ENCODE measurements at places on chromosomes 12 and 14.

GRCh38 chr12:12230275-12230674, 36.6 kb downstream of the LRP6 start:
- no peak for DNase-seq

GRCh38 chr14:47833011-47833410, 157.6 kb upstream of the MDGA2 start:
- no peak for DNase-seq

DNA sequence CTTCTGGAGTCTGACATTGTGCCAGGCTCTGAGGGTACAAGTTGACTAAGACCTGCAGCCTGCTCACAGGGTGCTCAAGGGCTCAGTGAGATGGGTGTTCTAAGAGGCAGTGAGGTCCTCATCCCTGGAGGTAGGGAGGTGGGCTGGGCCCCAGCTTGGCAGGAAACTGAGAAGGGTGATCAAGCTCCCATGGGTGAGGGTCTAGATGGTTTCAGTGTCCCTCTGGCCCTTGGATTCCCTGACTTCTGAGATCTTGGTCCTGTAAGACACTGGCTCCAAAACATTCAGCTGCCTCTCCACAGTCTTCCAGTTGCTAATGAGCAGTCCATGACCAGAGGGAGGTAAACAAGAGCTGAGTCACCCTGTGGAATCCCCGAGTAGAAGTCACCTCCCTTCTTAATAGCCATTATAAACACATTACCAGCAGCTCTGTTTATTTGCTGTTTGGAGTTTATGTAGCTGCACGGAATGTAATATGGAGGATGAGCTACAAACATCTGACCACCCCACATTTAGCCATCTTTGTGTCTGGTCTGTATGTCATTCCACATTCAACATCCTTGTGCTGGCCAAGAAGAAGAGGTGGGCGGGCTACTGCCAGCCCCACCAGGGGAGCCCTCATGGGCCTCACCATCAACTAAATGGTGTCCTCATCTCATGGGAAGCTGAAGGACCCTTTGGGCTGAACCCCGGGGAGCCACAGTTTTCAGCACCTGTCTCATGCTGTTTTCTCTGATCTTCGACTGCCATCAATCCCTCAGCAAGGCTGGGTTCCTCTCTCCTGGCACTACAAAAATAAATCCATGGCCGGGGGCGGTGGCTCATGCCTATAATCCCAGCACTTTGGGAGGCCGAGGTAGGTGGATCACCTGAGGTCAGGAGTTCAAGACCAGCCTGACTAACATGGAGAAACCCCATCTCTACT, 37.2 kb upstream of the BDKRB2 start:
- no peak for DNase-seq

DNA sequence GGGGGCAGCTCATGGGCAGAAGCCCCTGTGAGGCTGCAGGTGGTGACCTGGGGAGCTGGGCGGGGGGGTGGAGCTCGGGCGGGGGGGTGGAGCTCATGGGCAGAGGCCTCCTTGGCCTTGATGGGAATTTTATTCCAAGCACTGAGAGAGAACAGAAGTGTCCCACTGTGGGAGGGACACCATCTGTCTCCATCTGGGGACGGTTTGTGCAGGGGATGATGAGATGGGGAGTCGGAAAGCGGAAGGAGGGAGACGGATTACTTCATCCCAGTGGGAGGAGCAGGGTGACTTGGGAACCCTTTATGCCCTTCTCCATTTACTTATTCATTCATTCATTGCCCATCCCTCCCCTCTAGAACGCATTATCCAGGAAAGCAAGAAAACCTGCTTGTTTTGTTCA, 304.7 kb downstream of the ADGRD1 start:
- no peak for DNase-seq

- DNase-seq = no peak
Measured at GRCh38 chr12:106758349-106759110, 16.0 kb upstream of the RIC8B start.

- no peak for DNase-seq
Measured at GRCh38 chr12:123384994-123385376, 1.1 kb downstream of the KMT5A start.

DNA sequence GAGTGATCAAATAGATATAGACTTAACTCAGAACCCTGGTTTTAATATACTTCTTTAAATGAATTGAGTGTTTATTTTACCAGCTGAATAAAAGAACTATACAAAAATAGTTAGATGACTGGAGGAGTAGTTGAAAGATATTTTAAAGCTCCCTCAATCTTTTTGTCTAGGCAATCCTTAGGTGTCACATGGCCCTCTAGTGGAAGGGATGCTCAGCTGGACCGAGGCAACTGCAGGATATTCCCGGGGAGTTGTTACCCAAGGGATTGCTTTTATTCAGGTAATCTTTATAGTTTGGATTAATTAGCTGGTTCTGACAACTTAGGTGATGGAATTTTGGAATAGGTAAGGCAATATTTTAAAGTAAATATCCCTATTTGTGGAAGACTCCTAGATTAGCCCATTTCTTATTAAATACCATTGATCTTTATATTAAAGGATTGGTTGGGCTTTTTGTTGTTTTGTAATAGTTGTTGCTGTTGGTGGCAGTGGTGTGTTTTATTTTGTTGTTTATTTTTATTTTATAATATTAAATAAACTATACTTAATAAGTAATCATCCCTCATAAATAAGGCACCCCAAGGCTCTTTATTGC, 57.1 kb downstream of the ZDHHC17 start:
- DNase-seq = no peak

DNA sequence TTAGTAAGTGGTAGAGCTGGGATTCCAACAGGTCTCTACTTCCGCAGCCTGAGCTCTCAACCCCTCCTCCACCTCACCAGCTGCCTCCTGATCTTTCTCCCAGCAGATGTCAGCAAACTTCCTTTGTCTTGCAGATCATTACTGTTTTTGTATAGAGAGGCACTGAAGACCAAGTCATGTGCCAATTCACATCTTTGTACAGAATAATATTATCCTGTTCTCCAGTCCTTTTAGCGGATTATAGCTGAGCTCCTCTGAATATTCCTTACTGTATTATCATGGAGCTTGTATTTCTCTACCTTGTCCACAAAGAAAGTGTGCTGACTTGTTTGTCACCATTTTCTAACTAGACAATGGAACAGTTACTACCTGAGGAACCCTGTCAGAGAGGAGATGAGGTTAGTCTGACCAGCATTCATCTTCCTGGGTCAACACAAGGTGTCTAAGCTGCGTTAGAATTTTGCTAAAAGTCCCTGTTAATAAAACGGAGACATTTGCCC, 142.3 kb upstream of the ARHGAP5 start:
- no peak for DNase-seq

DNA sequence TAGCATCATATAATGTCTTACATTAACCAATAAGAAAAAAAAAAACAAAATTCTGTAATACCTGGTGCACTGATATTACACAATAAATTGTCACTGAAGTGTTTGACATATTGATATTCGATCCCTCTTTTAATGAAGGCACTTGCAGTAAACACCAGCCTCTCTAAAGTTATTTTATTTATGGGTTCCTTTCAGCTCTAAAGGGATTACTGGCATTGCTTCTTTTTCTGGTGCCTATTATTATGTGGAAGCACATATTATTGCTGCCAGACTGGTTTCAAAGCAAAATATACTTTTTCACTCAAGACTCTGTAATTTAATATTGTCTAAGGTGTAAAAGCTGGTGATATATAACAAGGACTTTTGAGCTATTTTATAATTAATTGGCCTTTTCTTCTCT, 1090.5 kb downstream of the TRHDE start:
- DNase-seq = no peak

GRCh38 chr12:79420146-79420618, 270.6 kb downstream of the PAWR start:
- no peak for DNase-seq

DNA sequence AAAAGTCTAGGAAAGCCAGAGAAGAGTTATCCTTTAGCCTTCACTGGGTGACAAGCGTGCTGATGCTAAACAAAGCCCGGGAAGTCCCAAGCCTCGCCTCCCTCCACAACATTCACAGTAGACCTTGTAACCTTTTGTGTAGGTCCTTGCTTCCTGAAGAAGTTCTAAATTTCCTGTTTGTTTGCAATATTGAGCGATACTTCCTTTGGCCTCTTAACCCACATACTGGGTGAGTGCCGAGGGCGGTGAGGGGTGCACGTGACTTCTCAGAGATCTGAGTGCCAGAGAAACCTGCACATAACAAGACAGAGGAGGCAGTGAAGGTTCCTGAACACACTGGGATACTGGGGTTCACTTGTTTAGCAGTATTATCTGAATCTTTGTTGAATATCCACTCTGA, 134.3 kb downstream of the PLXNC1 start:
- DNase-seq = no peak

- DNase-seq = no peak
Measured at GRCh38 chr12:5210923-5211290, 167.2 kb downstream of the KCNA5 start.

DNA sequence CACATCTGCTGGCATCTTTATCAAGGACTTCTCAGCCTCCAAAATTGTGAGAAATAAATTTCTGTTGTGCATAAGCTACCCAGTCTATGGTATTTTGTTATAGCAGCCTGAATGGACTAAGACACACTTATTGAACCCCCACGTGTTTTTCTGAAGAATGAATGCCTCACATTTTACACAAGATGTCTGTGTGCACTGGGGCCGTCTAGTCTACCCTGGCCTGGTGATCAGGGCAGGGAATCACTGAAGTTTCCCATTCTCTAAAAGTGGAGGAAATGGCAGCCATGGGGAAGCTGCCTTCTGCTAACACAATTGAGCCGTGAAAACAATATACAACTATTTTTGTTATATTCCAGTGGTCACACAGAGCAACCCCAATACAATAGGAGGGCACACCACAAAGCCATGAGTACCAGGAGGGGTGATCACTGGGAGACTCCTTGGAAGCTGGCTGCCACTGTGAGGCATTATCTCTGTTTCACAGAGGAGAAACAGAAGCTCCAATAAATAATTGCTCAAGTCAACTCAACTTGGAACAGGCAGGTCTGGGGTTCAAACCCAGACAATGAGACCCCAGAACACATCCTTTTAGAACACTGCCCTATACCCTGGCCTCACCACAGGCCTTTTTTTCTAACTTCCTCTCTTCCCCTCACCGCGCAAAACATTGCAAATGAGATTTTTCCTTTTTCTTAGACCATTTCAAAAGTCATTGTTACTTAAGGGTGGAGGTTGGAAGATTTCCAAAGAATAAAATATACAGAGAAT, 18.3 kb upstream of the LTA4H start:
- DNase-seq = no peak

GRCh38 chr12:127531542-127531941, 735.4 kb upstream of the TMEM132C start:
- DNase-seq = no peak

DNA sequence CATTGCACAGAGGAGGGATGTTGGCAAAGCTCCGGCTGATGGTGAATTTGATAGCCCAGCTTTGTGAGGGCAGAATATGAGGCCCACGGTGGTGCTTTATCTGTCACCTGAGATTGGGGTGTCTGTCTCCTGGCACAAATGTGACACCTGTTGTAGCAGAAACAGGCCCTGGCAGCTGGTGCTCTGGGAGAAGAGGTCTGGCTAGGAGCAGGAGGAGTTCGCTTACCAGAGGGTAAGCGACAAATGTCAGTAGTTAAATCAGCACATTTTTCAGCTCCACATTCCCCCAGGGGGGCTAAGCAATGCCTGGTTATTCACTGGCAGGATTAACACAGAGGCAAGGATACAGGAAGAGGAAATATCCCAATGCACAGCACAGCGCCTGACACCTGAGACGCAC, 71.1 kb downstream of the B4GALNT3 start:
- no peak for DNase-seq

DNA sequence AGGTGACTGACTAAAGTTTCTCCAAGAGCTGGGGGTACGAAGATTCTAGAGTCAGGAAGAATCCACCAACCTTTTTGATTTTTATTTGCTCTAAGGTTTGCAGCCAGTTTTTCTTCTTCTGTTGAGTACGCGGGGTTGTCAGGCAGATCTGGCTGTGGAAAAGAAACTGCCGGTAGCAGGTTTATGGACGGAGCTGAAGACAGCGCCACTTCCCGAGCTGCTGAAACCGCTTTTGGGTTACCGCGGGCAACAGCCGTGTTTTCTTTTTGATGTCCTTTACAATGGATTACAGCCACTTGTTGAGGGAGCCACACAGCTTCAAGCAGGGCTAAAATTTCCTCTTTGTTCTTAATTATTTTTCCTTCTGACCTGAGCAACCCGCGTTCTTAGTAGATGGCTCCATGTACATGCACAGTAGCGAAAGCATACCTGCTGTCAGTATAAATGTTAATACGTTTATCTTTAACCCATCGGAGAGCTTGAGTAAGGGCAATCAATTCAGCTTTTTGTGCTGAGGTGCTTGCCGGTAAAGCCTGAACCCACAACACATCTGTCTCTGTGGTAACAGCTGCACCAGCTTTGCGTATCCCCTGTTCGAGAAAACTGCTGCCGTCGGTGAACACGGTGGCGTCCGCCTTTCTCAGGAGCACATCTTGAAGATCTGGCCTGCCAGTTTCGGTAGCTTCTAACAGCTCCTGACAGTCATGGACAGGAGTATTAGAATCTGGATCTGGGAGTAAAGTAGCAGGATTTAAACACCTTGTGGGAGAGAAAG, 674.3 kb downstream of the TMEM121 start:
- DNase-seq = no peak

GRCh38 chr14:96255501-96256366, at the start of gene BDKRB1:
Gene BDKRB1, plus strand, starts transcription at chr14:96256210. Its CDS starts 7,473 bp downstream, at chr14:96263683.
- DNase-seq = no peak

GRCh38 chr12:5197656-5198055, 154.0 kb downstream of the KCNA5 start:
- DNase-seq = no peak

- DNase-seq = no peak
Measured at GRCh38 chr12:50925342-50925651, 27.0 kb upstream of the HIGD1C start.

DNA sequence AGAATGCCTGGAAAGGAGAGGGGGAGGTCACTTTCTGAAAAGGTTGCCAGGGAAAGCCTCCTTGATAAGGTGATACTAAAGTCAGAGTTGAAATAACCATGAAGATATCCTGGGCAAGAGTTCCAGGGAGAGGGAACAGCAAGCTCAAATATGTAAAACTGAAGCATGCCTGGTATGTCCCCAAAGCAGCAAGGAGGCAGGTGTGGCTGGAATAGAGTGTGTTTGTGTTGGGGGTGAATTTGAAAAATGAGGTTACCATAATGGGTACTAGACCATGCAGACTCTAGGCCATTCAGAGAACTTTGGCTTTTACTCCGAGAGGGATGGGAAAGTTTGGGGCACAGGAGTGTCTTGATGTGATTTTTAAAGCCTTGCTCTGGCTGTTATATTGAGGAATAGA, 66.7 kb upstream of the PTCSC3 start:
- no peak for DNase-seq

DNA sequence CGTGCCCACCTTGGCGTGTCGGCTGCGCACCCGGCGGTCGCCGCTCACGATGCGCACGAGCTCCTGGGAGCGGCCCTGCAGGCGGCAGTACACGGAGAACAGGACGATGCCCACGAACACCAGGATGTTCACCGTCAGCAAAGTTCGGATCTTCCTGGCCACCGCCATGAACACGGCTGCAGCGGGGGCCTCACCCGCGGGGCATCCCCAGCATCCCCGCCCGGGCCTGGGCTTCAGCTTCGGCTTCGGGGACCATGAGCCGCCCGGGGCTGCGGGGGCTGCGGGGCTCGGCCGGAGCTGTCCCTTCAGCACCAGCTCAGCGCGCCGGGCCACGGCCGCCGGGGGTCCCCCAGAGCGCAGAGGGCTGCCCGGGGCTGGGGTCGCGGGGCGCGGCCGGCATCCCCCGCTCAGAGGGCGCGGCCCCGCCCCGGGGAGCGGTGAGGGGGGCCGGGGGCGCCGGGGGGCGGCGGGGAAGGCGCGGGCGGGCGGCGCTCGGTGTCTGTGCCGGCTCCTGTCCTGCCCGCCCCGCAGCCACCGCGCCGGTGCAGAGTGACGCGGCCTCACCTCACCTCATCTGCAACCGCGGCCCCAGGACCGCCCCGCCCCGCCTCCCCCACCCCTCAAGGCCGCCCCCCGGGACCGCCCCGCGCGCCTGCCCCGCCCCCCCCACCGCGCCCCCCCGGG, at the start of gene GALNT9:
GALNT9 (minus strand) TSS at position 554 of the 684 bp plus-strand sequence; CDS start at position 168, 386 bp downstream.
- DNase-seq = no peak

Measured in nucleus accumbens (tissue), 56 donors.